PC-9 (cell line): ENCODE measurements at places on chromosomes 12 and 14. TPM values are rescaled to one million over a fixed set of nuclear protein-coding genes. Genes with fewer than 3 reads are reported as not detected.

The RAD9B gene
- 1.6 and 2.3 TPM in 2 replicates for total RNA-seq

The TNS2 gene
- total RNA-seq, result 8.5 and 11.5 TPM in 2 replicates

The CLEC2B gene
- total RNA-seq, result 3.4 and 3.9 TPM in 2 replicates

The RND1 gene
- 2.7 and 4.0 TPM in 2 replicates for total RNA-seq

The SYT1 gene
- total RNA-seq, result 1.2 and 1.5 TPM in 2 replicates

The FAM222A gene
- 2.3 and 3.1 TPM in 2 replicates for total RNA-seq

GRCh38 chr14:57533214-57533613 is 39.6 kb upstream of the CCDC198 start:
- no peaks in the 10 kb centered on the region for H3K4me1 ChIP-seq
- no peak overlapping the region for H3K4me3 ChIP-seq
- no peaks in the 10 kb centered on the region for H3K27me3 ChIP-seq
- no peak for DNase-seq
- no peak overlapping the region for H3K27ac ChIP-seq

DNA sequence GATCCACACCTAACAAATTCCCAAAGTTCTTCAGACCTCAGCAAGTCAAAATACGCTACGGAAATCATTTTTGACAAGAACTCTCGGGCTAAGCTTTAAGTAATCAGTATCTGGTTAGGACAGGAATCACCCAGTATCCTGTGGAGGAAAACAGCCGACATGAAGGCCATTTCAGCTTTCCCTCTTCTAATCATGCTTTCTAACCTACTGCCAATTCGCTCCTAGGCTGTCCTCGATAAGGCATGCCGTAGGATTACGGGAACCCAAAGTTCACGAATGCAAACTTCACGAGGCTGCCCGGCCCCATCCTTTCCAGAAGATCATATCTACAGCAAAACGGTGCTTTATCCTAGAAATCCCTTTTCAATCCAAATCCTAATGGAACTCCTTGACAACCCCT is 81.8 kb upstream of the PTPRB start:
- H3K4me3 ChIP-seq, result no peak overlapping the region
- DNase-seq, result no peak
- no peaks in the 10 kb centered on the region for H3K4me1 ChIP-seq
- no peaks in the 10 kb centered on the region for H3K27me3 ChIP-seq
- no peak overlapping the region for H3K27ac ChIP-seq
- H3K36me3 ChIP-seq, result no peaks in the 10 kb centered on the region

- no peak overlapping the region for H3K4me3 ChIP-seq
- H3K4me1 ChIP-seq, result peaks cover 12% of the 10 kb centered on the region
- H3K27me3 ChIP-seq, result no peaks in the 10 kb centered on the region
- no peak for DNase-seq
- H3K27ac ChIP-seq, result no peak overlapping the region
Observed at GRCh38 chr14:65187421-65188049, 85.2 kb upstream of the MAX start.

DNA sequence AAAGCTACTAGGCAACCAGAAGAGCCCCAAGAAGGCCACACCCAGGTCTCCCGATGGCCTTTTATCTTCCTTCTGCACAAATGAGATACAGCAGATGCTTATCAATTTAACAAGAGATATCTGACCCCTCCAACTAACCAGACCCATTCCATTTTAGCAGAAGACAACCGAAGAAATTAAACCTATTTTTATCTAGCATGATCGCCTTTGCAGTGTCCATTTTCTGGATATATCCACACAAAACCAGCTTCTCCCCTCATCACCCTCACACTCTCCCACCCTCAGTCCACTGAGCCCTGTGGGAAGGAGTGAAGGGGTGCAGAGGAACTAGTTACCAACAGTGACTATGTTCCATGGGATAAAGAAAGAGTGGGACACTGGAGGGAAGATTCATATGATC is 20.9 kb upstream of the DHRS4 start:
- no peaks in the 10 kb centered on the region for H3K27me3 ChIP-seq
- H3K4me1 ChIP-seq, result no peaks in the 10 kb centered on the region
- no peak overlapping the region for H3K4me3 ChIP-seq

GRCh38 chr12:105920161-105920684 is 218.5 kb downstream of the NUAK1 start:
- no peaks in the 10 kb centered on the region for H3K36me3 ChIP-seq
- DNase-seq, result no peak
- no peak overlapping the region for H3K27ac ChIP-seq
- no peaks in the 10 kb centered on the region for H3K27me3 ChIP-seq

- no peaks in the 10 kb centered on the region for H3K27me3 ChIP-seq
- H3K27ac ChIP-seq, result no peak overlapping the region
- H3K36me3 ChIP-seq, result no peaks in the 10 kb centered on the region
- no peak for DNase-seq
- no peak overlapping the region for H3K4me3 ChIP-seq
- H3K4me1 ChIP-seq, result no peaks in the 10 kb centered on the region
Observed at GRCh38 chr14:40093800-40094199, 661.6 kb upstream of the FBXO33 start.

DNA sequence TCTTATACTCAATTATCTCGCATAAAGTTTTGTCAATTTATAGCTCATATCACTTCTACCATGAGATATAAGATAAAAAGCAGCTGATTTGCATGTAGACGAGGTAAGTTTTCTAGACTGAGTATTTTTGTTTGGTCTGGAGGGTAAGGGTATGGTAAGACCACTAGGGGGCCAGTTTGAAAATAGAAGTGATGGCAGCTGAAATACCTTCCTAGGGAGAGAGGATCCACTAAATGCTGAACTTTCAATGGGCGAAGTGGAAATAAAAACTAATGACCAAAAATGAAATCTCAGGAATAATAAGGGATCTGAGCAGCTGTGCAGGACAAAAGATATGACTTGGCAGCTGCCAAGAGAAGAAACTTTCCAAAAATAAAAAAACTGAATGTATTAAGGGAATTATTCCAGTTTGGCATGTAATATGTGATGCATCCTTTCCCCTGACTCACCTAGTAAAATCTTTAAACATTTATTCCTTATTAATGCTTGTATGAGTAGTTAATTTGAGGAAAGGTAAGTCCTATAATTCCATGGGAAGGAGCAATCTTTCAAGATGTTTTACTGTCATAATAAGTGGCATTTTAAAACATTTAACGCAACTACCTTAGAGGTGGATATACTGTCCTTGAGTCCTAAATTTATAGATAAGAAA is 754.5 kb downstream of the C12orf50 start:
- no peak overlapping the region for H3K4me3 ChIP-seq
- H3K4me1 ChIP-seq, result no peaks in the 10 kb centered on the region
- H3K36me3 ChIP-seq, result no peaks in the 10 kb centered on the region
- H3K27me3 ChIP-seq, result no peaks in the 10 kb centered on the region
- no peak for DNase-seq

DNA sequence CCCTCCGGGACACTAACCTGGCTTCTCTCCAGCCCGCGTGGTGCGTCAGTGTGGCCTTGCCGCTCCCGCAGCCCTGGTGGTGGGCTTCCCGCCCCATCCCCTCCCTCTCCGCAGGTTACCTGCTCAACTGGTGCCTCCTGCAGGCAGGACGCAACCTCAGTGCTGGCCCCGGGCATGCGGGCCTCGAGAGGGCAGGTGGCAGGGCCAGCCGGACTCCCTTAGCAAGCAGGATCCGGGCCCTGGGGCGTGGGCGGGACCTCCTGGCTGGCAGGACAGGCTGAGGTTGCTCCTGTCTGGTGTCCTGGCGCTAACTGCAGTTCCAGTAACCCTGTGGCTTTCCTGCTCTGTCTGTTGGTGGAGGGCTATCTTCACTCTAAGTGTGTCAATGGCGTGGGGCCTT is 8.6 kb upstream of the ADSS1 start:
- no peaks in the 10 kb centered on the region for H3K36me3 ChIP-seq
- no peak overlapping the region for H3K27ac ChIP-seq
- DNase-seq, result peak; percentile 34

DNA sequence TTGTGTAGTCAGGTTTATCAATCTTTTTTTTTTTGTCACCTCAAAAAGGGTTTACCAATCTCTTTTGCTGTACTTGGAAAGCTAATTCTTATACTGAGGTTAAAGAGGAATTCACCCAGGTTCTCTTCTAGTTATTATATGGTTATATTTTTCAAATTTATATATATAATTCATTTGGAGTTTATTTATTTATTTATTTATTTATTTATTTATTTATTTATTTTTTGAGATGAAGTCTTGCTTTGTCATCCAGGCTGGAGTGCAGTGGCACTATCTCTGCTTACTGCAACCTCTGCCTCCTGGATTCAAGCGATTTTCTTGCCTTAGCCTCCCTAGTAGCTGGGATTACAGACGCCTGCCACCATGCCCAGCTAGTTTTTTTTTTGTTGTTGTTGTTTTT is 73.8 kb downstream of the GPR135 start:
- H3K27ac ChIP-seq, result no peak overlapping the region
- H3K36me3 ChIP-seq, result no peaks in the 10 kb centered on the region
- H3K4me3 ChIP-seq, result no peak overlapping the region
- no peak for DNase-seq

DNA sequence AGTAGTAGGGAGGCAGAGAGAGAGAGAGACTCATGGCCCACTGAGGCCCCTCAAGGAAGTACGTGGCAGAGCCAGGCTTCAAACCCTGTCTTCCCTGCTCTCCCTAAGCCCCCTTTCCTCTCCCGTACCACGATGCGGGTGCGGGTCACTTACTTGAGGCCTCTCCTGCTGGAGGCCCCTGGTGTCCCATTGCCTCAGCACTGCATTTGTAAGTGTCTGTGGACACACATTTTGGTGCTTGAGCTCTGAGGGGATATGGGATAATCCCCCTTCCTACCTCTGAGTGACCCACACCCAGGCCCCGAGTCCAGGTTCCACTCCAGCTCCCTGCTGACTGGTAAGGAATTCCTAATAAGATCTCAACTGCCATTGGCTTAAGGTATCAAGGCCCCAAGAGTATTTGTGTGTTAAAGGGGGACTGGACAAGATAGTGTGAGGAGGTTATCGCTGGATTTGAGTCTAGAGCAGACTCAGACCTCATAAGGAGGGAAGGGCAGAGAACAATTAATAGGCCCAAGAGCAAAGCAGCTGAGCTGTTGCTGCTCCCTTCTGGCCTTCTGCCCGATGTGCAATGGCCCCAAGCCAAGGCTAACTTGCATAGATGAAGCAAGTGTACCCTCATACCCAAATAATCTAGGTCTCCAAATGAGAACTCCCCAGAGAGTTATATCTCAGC is 71.9 kb downstream of the CRACR2A start:
- no peak overlapping the region for H3K4me3 ChIP-seq
- H3K4me1 ChIP-seq, result no peaks in the 10 kb centered on the region
- H3K27me3 ChIP-seq, result peaks cover 88% of the 10 kb centered on the region
- no peak for DNase-seq
- H3K36me3 ChIP-seq, result no peaks in the 10 kb centered on the region
